Mucosa of descending colon (tissue), 3 donors: ENCODE measurements at places on chromosomes 16 and 17. TPM values are rescaled to one million over a fixed set of nuclear protein-coding genes. Genes with fewer than 3 reads are reported as not detected.

GCSH gene
- 14.2 TPM for total RNA-seq

ABCC6 gene
- total RNA-seq, result 34.3 TPM

C1QTNF8 gene
- total RNA-seq, result not detected

RBFOX1 gene
- total RNA-seq, result 7.7 TPM

ABCA6 gene
- 7.7 TPM for total RNA-seq

CACNG1 gene
- total RNA-seq, result not detected

TK2 gene
- total RNA-seq, result 17.8 TPM

MYO15B gene
- total RNA-seq, result 591 TPM

HERPUD1 gene
- total RNA-seq, result 165 TPM

CDRT15 gene
- not detected for total RNA-seq

NPIPA8 gene
- total RNA-seq, result 1.2 TPM

SLC13A2 gene
- 87.0 TPM for total RNA-seq

NRN1L gene
- not detected for total RNA-seq

ENO3 gene
- total RNA-seq, result 10.1 TPM

NXN gene
- 5.3 TPM for total RNA-seq

SLC5A11 gene
- 1.3 TPM for total RNA-seq
